ENCODE measurements at places on chromosomes 12 and 14.

DNA sequence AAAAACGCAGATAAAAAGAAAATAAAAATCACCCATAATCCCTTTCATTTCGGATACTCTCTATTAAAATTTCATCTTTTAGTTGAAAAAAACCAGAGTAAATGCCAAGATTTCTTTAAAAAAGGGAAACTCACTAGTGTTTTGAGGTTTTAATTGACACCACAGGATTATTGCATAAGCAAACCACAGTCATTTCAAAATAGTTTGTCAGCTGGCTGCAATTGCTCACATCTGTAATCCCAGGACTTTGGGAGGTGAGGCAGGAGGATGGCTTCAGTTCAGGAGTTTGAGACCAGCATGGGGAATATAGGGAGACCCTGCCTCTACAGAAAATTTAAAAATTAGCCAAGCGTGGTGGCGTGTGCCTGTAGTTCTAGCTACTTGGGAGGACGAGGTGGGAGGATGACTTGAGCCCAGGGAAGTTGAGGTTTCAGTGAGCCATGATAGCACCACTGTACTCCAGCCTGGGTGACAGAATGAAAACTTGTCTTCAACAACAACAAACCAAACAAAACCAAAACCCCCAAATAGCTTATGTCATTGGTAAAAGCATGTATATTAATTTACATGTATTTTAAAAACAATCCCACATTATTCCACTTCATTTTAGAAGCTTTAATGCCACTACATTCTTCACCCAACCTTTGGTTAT, 48.8 kb downstream of the SYNE2 start:
- DNase-seq = no peak

DNA sequence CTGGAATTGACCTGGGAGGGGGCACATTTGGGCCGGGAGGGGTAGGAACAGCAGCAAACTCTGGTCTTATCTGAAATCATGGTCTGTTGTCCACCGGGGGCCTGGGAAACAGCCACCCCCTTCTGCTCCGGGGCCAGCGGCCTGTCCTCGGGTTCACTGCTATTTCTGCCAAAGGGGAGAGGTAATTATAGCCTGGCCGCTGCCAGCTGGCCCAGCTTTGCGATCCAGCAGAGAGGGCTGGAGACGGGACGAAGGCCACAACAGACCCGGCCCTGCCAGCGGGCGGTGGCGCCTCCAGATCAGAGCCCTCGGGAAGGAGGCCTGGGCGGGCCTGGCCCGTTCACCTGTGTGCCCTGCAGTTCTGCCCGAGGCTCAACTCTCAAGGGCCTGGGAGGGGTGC, at the start of gene C14orf180:
Gene C14orf180 (plus strand): TSS at position 258 of the 400 bp plus-strand sequence. CDS start 6,667 bp downstream, outside the sequence.
- DNase-seq = no peak

DNA sequence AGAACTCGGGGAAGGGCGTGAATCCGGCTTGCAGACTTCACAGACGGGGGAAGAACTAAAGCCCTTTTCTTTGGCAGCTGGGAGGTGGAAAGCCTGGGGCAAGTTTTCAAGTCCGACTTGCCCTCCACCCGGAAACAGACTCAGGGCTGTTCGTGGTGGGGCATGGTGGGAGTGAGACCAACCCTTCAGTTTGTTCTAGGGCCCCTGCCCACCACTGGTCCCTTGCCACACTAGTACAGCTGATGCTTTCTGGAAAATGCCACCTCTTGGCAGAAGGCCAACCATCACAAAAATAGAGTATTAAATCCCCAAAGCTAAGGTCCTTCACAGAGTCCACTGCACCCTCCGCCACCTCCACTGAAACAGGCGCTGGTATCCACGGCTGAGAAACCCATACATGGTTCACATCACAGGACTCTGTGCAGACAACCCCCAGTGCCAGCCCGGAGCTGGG, 50.4 kb upstream of the DDX11 start:
- DNase-seq = no peak

- no peak for DNase-seq
These were observed 65.2 kb downstream of the MARK3 start for GRCh38 chr14:103450416-103450815.

DNA sequence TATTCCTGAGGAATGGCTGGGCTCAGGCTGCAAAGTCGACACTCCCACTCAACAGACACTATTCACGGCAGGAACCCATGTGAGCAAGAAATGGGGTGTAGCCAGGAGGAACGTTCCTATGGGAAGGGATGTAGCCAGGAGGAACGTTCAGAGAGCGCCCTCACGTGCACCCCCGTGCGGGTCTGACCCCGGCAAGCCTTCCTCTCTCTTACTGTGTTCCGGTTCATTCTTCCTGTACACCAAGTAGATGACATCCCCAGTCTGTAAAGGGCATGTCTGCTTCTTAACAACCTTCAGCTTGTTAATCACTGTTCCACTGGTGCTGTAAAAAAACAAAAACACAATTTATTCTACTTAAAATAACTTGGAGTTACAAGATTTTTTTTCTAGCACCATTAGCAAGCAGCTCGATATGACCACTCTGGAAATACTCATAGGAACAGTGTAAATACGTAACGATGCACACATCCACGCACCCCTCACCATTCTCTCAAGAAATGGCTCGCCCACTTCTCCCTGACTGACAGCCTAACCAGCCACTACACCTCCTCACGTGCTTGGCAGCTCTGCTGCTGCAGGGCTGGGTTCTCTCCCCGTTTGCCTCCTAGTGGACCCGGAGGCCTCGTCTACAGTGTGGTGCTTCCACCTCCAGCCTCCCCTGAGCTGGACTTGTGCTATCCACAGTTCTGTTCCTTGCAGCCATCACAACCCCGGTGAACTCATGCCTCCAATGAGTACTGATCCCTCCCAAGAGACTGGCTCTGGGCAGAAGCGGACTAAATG, 15.1 kb downstream of the CHFR start:
- no peak for DNase-seq

DNA sequence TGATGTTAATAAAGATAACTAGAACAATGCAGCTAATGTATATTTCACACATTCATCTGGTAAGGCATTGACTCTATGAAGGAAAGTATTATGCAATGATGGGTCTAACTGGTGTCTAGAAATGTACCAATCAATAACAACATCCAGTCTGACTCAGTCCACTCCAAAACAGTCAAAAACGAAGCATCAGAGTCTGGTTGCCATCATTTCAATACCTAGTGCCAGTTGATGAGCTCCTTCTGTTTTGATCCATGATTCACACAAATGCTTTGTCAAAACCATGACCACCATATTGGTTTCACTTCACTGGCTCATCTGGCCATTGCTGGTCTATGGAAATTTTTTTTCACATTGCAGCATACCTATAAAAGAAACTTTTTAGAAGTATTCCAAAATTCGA, 747.2 kb upstream of the TMEM132C start:
- no peak for DNase-seq

GRCh38 chr14:74660863-74661262, 48.8 kb upstream of the LTBP2 start:
- no peak for DNase-seq

DNA sequence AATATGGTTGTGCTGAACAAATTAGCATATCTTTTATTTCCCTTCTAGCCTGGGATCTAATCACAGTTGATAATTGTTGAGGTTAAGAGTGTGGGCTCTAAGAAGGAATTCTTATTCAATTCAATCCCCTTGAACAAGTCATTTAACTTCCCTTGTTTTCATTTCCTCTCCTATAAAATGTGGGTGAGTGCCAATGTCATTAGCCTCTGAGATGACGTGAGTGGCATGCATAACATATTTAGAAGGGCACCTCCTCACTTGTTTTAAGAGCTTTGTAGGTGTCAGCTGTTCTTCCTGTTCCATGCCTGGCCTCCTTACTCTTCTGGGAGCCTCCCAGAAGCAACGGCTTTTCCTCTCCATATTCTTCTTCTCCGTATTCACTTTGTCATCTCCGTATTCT, 155.4 kb upstream of the NEDD1 start:
- DNase-seq = no peak

- peak; percentile 25 for DNase-seq
These were observed 707 bp downstream of the DHRS1 start for GRCh38 chr14:24298892-24299254.

GRCh38 chr12:62434494-62435302, 31.9 kb upstream of the MON2 start:
- DNase-seq = no peak

GRCh38 chr14:81927070-81927469, 393.4 kb upstream of the SEL1L start:
- DNase-seq = no peak

Measured in SW 1271 (cell line).